ENCODE measurements at places on chromosomes 13 and 19.

- DNase-seq = no peak
Measured at GRCh38 chr19:23203841-23204344, 46.3 kb downstream of the ZNF724 start.

- no peak for DNase-seq
Measured at GRCh38 chr13:100659578-100659977, 15.0 kb downstream of the TMTC4 start.

DNA sequence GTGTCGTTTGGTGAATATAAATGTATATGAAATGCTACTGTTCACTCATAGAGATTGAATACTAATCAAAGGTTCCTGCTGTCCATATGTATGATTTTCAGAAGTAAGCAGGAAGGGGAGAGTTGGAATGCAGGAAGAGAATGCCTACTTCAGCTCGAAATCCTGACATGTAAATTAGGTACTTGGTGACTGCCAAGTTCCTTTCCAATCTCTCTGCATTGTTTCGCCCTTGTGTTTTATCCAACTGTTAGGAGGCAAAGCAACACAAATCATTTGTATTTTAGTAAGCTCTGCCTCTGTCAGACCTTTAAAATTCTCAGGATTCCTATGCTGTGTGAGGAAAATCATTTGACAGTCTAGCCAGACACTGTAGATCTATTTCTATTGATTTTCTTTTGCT lies 9.0 kb downstream of the STARD13 start:
- no peak for DNase-seq

- DNase-seq = no peak
Measured at GRCh38 chr19:58511353-58512208, at the start of gene SLC27A5. TSS of gene SLC27A5 (minus strand) at chr19:58511992. CDS start at chr19:58511955, 37 bp downstream.

GRCh38 chr19:2676823-2677222 lies 25.7 kb downstream of the GNG7 start:
- DNase-seq = no peak

DNA sequence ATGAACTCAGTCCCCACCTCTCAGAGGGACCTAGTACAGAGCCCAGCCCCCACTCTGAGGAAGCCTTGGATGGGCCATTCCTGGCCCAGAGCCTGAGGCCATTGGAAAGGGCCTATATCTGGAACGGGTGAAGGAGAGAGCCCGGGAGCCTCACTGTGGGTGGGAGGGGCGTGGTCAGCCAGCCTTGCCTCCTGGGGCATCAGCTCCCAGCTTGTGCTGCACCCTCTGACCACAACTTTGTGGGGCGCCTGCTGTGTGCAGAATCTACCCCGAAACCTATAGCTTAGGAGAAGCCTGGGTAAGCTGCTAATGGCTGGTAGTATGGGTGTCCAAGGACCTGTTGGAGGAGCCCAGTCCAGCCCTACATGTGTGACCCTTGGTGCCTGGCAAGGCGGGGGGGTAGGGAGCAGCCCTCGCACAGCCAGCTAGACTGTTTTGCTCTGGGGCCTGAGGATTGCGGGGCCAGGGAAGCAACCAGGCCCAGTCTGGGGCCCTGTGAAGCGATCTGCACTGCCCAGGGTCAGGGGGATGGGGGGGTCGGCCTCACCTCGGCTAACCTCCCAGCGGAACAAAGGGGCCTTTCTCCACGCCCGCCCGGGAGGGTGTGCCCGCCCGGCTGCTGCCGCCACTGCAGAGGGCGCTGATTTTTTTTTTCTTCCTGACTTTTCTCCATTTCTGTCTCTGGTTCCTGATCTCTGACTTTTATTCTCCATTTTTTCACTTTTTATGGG lies 42.3 kb downstream of the LYL1 start:
- no peak for DNase-seq

DNA sequence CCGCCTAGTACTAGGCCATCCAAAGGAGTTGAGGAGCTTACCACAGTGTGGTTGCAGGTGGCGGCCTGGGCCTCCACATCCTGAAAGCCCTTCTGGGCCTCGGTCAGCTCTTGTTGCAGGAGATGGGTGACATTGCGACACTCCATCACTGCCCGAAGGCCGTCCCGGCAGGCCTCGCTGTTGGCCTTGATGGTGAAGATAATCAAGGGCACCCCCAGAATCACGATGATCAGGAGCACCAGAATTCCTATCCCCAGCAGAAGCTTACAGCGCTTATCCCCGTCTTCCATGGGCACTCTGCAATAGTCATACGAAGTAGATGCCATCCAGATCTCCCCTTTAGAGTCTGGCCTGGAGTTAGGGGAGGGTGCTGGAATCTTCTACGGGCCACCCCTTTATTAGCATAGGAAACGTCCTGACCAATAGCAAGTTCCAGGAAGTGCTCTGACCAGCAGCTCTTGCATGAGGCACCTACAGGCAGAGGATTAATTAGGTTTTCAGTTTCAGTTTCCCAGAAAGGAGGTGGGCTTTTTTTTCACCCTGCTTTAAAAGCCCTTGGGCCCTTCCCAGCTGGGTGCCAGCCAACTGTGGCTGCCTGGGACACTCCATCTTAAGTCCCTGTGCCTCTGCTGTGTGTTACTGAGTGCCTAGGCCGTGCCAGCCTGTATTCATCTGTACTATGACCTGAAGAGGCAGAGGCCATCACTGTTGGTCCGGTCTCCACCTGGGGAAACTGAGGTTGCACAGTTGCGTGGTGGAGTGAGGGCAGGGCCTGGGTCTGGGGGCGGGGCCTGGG lies at the start of gene BST2:
Gene BST2, minus strand, starts transcription at position 381 of the 796 bp plus-strand sequence. Its CDS starts 55 bp downstream, at position 326.
- DNase-seq = no peak

DNA sequence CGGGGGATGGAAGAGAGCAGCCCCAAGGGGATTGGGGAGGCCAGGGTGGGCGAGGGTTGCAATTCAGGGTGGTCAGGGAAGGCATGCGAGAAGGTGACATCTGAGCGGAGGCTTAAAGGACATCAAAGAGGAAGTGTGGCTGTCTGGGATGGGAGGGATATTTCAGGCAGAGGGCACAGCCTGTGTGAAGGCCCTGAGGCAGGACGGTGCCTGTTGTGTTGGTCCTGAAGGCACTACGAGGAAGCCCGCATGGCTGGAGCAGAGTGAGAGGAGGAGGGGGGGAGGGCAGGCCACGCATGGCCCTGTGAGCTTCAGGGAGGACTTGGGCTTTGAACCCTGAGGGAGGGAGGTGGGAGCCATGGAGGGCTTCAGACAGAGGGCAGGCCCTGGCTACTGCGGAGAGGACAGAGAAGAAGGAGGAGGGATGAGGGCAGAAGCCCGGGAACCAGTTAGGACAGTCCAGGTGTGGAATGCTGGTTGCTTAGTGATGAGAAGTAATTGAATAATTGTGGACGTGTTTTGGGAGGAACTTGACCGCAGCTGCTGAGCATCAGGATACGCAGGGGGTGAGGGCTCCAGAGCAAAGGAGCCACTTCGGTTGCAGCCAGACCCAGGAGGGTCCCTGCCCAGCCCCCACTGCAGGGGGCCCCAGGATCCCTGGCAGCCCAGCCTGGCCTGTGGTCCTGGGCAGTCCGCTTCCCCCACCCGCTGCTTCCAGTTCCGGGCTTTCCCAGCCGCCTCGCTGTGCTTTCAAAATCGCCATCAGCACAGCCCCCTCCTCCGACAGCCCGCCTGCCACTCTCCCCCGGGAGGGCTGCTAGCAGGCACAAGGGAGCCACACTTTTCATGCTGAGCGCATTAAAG lies 6.2 kb downstream of the TLE6 start:
- DNase-seq = peak; percentile 99

- no peak for DNase-seq
Measured at GRCh38 chr19:28022506-28022905, 1190.4 kb downstream of the UQCRFS1 start.
